ENCODE measurements at places on chromosomes 3 and 15.

DNA sequence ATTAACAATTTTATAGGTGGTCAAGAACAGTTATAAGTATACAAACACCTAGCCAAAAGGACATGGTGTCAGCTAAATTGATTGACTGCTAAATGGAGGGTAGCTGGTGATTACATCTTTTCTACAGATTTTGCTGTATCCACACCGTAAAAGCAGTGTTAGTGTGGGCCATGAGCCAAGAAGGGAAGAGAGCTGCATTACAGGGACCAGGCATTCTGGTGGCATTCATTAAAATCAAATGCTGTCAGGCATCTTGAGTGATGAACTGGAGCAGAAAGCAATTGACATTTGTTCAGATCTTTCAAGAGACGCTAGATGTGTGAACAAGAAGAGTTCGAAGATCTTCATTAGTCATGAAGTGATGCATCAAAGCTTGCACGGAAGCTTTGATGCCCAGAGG lies 177.9 kb downstream of the ARPP21 start:
- DNase-seq = no peak

- DNase-seq = no peak
Measured at GRCh38 chr3:43075904-43076661, 29.8 kb downstream of the POMGNT2 start.

DNA sequence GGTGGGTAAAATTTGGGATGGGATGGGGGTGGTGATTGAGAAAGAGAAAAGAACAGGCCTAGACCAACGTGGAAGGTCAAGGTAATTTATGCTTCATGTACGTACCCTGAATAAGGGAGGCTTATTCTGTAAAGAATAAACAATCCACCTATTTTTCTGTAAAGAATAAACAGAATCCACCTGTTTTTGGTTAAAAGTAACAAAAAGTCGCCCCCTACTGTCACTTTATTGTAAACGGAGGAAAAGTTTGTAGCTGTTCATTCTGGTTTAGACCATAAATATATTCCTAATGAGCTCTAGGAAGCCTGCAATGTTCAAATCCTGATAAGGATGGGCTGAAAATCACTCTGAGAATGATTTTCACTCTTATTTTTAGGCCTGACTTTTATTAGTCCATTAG lies 23.5 kb upstream of the SQOR start:
- DNase-seq = peak; percentile 54

DNA sequence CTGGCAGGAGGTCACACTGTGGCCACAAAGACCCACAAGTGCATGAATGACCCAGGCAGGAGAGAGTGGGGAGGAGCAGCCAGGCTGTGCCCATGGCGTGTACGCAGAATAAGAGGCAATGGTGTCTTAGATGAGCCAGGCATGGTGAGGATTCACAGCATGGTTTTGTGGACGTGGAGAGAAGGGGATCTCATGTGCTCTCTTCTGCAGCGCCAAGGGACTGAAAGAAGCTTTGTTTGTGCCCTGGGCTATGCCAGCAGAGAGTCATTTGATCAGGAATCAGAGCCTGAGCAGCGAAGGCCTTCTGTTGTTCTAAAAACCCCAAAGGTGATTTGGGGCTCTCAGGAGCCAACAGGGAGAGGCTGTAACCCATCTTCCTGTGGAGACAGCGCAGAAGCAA lies 18.7 kb upstream of the RPP14 start:
- DNase-seq = no peak

DNA sequence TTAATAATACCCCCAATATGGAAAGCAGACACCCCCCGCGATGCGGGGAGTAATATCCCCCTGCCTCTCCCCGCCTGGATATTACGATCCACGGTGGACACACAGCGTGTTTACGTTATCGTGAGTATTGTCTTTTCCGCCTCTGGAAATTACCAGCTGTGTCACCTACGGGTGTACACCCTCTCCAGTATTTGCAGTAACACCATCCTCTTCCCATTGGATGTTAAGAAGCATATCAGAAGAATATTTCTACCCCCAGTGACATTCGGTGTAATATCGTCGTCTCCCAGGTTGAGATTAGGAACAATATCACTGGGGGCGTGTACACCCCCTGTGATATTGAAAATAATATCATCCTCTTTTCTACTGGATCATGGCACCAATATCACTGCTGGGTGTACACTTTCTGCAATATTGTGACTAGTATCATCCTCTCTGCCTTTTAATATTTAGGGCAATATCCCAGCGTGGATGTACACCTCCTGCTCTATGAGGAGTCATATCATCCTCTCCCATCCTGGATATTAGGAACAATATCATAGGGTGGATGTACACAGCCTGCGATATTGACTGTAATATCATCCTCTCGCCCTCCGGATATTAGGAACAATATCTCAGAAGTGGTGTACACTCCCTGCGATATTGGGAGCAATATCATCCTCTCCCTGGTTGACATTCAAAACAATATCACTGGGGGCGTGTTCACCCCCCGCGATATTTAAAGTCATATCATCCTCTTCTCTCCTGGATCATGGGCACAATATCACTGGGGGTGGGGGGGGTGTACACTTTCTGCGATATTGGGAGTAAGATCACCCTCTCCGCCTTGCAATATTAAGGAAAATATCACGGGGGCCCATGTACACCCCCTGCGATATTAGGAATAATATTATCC lies 20.3 kb upstream of the BMF start:
- no peak for DNase-seq

Data from DMS53 (cell line).